NCI-H510A treated with DMSO at 0.1 percent for 48 hours (cell line): ENCODE measurements at places on chromosomes 16 and 17.

GRCh38 chr17:63096426-63096825, 130.4 kb downstream of the TANC2 start:
- DNase-seq: no peak

GRCh38 chr16:19132255-19132654, 18.5 kb downstream of the ITPRIPL2 start:
- no peak for DNase-seq

DNA sequence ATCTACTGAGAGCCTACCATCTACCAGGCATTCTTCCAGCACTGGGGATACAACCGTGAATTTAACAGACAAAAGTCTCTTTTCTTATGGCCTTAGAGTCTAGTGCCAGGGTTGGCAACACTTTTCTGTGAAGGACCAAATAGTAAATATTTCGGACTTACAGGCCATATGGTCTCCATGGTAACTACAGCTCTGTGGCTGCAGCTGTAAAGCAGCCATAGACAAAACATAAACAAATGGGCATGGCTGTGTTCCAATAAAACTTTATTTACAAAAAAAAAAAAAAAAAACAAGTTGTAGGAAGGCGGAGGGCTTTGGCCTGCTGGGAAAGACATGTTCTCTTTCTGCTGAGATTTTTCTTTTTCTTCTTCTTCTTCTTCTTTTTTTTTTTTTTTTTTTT, 98.7 kb downstream of the ABCC12 start:
- no peak for DNase-seq

- DNase-seq: no peak
These were observed 262.0 kb downstream of the ZFHX3 start for GRCh38 chr16:72785886-72786285.

- no peak for DNase-seq
These were observed 36.9 kb upstream of the WSB1 start for GRCh38 chr17:27257031-27257357.

- no peak for DNase-seq
These were observed 21.5 kb upstream of the MYH13 start for GRCh38 chr17:10394201-10394887.

GRCh38 chr16:58047557-58048348, 22.2 kb downstream of the MMP15 start:
- DNase-seq: no peak

GRCh38 chr16:54176376-54176901, 110.1 kb downstream of the IRX3 start:
- DNase-seq: peak; percentile 71

GRCh38 chr17:72022328-72023275, 98.2 kb upstream of the SOX9 start:
- no peak for DNase-seq

GRCh38 chr17:19359856-19360255, 2.7 kb downstream of the B9D1 start:
- DNase-seq: no peak

DNA sequence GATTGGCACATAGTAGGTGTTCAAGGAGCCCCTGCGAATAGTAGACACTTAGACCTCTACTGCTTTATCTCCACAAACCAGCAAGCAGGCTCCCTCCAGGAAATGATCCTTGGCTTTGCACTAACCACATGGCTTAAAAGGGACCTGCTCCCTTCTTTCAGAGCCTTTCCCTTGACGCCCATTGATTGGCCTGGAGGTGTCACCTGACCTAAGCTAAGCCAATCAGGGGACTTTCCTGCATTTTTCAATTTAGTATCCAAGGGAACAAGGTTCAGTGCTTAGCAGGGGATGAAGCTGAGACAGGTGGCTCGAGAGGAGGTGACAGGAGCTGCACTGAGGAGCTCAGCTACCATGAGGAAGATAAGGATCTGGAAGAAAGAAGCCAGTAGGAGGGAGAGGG, 52.8 kb downstream of the CLEC19A start:
- peak; percentile 36 for DNase-seq

DNA sequence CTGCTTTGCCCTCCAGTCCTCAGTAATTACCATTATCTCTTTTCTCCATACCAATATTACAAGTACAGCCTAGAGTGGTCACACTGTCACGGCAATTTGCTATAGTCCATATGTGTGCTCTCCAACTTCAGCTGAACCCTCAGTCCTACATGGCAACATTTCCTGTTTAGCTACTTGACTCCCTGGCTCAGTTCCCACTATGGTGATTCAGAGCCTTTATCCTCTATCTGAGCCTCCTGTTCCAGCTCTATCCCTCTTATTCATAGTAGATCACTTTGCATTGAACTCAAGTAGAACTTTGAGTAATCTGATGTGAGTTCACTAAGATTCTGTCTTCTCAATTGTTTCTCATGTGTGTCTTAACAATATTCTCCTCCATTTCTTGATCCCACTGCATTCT, 43.7 kb upstream of the GOSR1 start:
- DNase-seq: peak; percentile 85

DNA sequence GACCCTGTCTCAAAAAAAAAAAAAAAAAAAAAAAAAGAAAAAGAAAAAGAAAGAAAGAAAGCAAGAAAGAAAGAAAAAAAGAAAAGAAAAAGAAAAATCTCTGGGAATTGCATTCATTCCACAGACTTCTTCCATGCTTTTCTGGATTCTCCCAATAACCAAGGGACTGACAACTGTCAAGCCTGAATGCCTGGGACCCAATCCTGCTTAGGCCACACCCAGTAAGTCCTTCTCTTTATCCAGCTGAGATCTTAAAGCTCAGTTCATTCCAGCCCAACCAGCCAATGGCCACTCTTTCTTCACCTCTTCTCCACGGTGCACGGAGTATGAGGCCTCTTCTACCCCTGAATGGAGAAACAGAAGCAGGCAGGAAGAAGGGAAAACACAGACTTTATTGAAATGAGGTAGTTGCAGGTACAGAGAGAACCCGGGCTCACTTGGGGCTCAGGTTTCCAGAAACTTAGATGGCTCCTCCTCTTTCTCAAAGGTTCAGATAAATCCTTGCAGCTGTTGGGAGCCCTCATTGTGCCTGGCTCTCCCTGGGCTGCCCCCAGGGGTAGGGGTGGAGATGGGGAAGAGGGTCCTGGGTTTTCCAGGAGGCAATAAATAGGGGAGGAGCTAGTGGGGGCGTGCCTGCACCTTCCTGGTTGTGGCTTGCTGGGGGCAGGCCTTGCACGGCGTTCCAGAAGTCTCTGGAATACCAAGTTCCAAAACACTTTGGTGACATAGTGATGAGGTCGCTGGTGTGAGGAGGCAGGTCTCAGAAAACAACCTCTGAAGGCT, 2.5 kb downstream of the HOXB1 start:
- no peak for DNase-seq

DNA sequence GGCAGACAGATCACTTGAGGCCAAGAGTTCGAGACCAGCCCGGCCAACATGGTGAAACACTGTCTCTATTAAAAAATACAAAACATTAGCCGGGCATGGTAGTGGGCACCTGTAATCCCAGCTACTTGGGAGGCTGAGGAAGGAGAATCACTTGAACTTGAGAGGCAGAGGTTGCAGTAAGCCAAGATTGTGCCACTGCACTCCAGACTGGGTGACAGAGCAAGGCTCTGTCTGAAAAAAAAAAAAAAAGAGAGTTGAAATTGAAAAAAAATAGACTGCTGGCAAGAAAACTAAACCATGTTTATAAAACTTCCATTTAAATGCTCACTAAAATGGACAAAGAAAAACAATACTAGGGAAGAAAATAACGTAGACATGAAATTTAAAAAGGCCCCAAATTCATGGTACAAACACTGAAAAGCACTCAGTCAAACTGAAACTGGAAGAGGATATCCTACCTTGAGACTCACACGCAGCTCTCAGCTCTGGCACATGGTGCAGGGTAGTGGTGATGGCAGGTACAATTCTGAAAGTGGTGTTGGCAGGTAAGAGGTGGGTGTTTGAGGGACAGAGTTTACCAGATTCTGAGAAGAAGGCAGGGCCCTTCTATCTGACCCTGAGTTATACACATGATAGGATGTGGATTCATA, 19.3 kb downstream of the CNTROB start:
- no peak for DNase-seq

DNA sequence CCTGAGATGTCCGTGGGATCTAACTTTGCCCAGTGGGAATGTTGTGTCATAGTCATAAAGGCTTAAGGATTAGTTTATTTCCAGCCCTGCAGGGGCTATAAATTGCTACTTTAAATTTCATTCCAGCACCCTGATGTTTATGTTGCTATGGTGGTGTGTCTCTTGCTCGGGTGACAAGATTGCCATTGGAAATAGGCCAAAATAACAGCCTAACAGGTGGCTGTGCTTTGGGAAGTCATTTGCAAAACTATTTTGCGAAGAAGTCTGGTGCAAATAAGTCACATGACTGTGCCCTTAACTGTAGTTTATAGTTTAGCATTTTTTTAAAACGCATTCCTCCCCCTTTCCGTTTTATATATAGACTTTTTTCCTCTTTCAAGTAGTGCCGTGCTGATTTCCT, 23.1 kb downstream of the PITPNC1 start:
- no peak for DNase-seq

- no peak for DNase-seq
These were observed 139.0 kb upstream of the HS3ST3A1 start for GRCh38 chr17:13740686-13741085.

DNA sequence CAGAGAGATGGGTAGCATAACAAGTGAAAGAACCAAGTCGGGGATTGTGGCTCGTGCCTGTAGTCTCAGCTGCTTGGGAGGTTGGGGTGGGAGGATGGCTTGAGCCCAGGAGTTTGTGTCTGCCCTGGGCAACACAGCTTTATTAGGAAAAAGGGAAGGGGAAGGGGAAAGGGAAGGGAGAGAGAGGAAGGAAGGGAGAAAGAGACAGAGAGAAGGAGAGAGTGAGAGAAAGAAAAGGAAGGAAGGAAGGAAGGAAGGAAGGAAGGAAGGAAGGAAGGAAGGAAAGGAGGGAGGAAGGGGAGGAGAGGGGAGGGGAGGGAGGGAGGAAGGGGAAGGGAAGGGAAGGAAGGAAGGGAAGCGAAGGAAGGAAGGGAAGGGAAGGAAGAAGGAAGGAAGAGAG, 33.3 kb downstream of the CENPV start:
- DNase-seq: no peak

- DNase-seq: no peak
These were observed 469.6 kb downstream of the SOX9 start for GRCh38 chr17:72590382-72590781.

DNA sequence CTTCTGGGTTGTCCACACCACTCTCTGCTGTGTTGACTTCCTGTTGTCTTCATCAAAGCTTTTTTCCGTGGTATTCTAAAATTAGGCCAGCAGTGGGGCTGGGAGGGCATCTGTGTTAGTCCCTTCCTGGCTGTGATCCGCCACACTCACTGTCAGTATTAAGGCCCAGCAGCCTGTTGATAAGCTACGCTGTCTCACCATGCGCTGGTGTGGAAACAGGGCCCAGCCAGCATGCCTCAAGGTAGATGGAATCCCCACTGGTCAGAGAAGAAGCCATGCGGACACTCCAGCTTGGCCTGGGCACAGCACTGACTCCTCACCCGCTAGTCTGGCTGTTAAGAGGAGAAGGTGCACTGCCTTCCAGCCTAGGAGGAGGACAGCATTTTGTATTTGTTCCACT, 11.4 kb downstream of the CDR2L start:
- DNase-seq: no peak

DNA sequence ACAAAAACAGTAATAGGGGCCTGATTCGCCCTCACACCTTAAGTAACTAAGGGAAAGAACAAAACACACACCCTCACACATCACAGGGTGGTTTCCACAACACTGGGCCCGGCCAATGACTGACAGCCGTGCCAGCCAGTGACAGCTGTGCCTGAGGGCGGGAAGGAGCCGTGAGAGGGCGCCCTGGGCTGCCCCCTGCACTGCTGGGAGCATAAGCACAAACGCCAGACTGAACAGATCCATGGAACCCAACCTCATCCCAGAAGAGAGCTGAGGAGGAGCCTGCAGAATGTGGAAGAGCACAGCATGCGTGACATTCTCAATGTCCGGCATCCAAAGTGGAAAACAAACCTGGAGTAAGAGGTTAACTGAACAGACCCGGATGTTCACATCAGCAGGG, 16.0 kb downstream of the CSNK1D start:
- DNase-seq: no peak

- no peak for DNase-seq
These were observed 130.3 kb upstream of the FAM20A start for GRCh38 chr17:68731465-68731864.

- peak; percentile 87 for DNase-seq
These were observed 9.1 kb upstream of the PPP1R1B start for GRCh38 chr17:39617446-39618245.

DNA sequence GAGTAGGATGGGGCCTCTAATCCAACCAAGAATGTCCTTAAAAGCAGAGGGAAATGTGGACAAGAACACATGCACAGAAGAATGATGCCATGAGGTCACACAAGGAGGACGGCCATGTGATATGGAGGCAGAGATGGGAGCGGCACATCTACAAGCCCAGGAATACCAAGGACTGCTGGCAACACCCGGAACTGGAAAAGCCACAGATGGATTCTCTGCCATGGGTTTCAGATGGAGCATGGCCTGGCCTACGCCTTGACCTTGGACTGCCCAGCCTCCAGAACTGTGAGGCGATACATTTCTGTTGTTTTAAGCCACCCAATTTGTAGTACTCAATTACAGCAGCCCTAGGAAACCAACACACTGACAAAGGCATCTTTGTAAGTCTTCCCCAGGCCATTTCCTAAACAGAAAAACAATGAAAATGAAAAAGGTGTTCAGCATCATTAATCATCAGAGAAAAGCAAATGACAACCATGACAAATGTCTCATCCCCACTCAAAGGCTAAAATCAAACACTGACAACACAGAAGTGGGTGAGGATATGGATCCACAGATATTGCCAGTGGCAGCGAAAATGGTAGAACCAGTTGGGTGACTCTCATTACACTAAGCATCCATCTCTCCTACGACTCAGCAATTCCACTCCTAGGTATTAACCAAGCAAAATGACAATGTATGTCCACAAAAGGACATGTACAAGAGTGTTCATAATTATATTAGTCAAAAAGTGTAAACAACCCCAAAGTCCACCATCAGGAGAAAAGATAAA, 76.9 kb upstream of the CNEP1R1 start:
- DNase-seq: peak; percentile 95

- DNase-seq: no peak
These were observed 120.2 kb upstream of the HAS3 start for GRCh38 chr16:68985268-68985667.

DNA sequence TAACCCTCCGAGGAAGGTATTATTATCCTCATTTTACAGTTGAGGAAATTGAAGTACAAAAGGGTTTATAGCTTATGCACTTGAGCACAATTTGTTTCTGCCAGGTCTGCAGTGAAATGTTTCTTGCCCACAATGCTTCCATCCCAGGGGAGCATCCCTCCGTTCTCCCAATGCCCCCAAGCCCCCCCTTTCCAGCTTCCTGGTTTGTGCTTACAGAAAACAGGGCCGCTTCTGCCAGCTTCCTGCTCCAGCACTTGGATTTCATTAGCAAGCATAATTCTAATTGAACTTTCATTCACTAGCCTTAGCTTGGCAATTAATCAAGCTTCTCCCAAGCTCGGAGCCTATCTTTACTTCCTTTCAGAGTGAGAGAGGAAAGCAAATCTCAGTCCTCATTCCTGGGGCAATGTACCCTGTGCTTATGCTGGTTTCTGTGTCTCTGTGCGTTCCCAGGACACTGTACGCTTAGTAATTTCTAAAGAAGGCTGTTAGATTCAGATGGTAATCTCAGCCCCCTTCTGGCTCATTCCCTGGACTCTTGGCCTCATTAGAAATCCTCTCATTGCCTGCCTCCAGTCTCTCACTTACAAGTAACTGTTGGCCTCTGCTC, 141.6 kb downstream of the HS3ST2 start:
- no peak for DNase-seq

- no peak for DNase-seq
These were observed 64.4 kb upstream of the TBX2 start for GRCh38 chr17:61335105-61335844.
